NCI-H524 treated with DMSO at 0.1 percent for 48 hours (cell line): ENCODE measurements at places on chromosomes 1 and 21.

- no peak for DNase-seq
Measured at GRCh38 chr21:35357041-35357780, 308.1 kb upstream of the RUNX1 start.

DNA sequence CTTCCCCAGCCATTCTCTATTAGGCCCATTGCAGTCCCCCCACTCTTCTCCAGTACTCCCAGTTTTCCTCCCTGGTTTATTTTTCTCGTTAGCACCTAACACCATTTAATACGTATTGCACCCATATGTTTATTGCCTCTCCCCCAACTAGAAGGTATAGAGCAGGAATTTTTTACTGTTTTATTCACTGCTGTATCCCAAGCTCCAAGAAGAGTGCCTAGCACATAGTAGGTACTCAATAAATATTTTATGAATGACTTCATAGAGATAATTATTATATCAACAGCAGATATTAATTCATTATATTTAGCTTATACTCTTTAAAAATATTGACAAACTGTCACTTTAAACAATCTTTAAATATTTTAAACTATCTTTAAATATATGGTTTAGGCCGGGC, 5.7 kb upstream of the ACOT7 start:
- DNase-seq = no peak

GRCh38 chr1:199082778-199083389, 444.0 kb downstream of the PTPRC start:
- no peak for DNase-seq

GRCh38 chr1:211697356-211697755, 21.9 kb upstream of the NEK2 start:
- peak; percentile 93 for DNase-seq

DNA sequence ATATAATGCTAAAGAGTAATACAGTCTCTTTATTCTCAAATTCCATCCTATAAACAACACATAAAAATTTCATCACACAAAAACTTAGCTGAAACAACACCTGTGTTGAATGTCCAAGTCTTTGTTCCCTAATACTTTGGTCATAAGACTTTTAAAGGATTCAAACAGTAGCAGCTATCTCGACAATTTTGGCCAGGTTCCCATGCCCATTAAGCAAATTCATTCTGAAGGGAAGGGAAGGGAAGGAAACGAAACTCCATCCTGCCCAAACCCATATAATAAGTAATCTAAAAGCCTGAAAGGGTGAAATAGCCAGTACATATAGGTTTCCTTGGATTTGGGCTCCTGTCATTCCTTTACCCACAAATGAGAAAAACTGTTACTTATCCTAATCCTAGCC, 7.5 kb downstream of the IVNS1ABP start:
- no peak for DNase-seq

DNA sequence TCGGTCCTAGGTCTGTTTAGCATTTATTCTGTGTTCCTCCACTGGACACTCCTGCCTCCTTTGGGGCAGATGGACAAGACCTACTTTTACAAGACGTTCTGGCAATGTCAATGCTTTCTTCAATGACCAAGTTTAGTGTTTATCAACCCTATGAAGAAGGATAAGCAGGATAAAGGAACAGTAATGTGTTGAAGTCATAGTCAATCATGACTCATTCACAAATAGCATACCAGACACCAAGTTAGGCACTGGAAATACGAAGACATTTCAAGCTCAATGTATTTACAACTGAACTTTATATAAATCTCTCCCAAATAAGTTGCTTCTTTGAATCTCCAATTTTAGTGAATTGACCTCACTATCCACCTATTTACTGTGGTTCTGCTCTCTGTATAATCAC, 4.8 kb upstream of the SLC35D1 start:
- no peak for DNase-seq

DNA sequence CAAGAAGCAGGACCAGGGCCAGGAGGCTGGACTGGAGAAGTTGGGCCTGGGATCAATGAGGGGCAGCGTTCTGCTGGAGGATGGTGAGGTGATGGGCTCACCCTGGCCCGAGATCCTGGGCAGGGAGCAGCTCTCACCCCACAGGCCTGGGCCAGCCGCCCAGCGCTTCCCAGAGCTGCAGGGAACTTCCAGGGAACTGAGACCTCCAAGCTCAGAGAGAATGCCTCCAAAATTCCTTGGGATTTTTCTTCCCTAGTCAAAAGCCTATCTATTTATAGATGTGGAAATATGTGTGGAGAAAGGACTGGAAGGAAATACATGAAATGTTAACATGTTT, 121.2 kb downstream of the SPSB1 start:
- DNase-seq = no peak

- no peak for DNase-seq
Measured at GRCh38 chr21:44466351-44466954, 11.1 kb downstream of the LRRC3 start.

DNA sequence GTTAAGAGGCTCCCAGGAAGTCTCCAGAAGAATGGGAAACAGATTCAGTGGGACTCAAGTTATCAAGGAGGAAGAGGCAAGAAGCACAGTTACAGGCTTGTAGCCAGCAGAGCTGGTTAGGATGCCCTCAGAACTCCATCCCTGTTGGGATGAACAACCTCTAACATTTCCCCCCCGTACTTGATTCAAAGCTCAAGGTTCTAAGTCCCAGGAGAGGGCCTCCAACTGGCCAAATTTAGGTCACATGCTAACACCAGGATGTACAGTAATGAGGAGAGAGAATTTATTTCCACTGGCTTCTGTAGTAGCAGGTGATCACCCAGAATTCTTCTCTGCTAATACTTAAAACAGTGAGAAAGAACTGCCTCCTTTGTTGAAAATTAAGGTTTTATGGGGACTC, 22.3 kb upstream of the HSPA13 start:
- DNase-seq = no peak

- no peak for DNase-seq
Measured at GRCh38 chr1:108565512-108565911, 5.6 kb downstream of the EEIG2 start.

- no peak for DNase-seq
Measured at GRCh38 chr21:44632067-44632466, 5.1 kb upstream of the KRTAP10-10 start.

DNA sequence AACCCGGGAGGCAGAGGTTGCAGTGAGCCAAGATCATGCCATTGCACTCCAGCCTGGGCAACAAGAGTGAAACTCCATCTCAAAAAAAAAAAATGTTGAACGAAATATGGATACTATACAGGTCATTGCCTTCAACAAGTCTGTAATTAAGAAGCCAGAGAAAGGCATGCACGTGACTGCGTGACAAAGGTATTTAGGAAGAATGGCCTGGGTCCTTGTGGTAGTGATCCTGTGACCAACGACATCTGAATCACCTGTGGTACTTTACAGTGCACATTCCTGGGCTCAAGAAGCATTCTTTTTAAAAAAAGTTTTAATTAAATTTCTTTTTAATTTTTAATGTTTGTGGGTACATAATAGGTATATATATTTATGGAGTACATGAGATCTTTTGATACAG, 115.0 kb downstream of the GREM2 start:
- DNase-seq = no peak

DNA sequence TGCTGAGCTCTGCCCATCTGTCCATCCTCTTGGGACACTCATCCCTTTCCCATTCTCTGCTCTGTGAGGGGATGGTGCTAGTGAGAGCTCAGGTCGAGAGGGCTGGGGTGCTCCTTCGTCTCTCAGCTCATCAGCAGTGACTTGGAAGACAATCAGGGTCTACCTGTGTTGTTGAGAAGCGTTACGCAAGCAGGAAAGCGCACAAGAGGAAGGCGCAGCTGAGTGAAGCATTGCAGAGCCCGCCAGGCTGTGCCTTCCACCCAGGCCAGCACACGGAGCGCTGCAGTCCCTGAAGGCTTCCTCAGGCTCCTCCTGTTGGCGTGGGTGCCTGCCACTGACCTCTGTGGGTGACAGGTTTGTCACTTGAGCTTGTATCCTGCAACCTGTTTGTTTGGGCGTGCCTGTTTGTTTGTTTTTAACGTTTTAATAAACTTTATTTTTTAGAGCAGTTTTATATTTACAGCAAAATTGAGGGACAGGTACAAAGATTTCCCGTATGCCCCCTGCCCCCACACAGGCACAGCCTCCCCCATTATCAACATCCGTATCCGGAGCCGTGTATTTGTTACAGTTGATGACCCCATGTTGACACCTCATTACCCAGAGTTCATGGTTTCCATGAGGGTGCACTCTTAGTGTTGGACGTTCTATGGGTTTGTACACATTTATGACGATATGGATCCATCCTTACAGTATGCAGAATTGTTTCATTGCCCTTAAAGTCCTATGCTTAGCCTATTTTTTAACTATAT, 36.7 kb downstream of the ADARB1 start:
- DNase-seq = no peak

DNA sequence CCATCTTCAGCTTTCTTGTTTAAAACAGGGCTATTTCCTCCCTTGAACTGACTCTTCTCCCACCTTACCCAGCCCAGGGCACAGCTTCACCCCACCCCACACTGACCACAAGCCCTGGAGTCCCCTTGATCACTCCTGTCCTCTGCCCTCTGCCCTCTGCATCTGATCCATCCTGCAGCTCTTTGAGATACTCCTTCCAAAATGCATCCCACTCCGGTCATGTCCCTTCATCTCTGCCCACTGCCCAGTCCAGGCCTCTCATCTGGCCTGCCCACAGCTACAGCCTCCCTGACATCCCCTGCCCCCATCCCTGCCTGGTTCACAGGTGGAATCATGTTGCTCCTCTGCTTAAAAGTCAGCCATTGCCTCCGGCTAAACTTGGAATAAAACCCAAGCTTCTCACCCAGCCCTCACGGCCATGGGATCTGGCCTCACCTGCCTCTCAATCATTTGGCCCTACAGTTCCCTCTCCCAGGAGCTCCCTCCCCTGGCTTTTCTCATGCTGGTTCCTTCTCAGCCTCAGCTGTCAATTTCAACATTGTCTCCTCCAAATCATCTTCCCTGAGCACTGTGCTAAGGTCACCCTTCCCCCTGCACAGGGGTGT, 202.0 kb downstream of the MATN1 start:
- DNase-seq = no peak

DNA sequence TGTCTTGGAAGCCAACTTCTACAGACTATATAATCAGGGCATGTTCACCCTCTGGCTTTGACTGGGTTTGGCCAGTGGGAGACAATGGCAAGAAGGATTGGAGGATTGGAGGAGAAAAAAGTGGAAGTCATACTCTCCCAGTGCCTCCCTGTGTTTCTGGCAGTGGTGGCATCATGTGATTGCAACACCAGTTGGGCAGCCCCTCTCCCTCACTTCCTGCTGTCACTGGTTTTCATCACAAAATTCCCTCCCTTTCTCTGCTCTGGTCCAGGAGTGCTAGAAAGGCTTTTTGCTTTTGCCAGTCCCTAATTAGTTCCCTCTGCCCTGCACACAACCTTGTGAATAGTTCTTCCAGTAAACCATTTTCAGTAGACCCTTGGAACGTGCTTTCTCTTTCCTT, 3.7 kb upstream of the QSOX1 start:
- DNase-seq = no peak
